ENCODE measurements at places on chromosomes 3 and 15.

DNA sequence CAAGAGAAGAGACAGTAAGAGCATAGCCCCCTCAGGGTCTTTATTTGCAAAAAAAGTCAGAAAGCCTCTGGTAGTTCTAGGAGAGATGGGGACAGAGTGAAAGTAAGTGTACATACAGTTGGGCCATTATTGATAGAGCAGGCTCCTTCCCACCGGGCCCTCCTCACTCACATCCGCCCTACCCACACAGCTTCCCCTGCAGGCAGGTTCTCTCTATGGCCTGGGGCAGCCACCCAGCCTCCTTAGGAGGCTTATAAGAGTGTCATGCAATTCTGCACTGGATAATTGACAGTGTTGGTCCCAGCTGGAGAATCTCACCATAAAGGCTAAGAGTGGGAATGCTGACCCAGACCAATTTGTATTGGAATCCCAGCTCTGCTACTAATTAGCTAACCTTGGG, 49.5 kb downstream of the SLC30A4 start:
- DNase-seq, result no peak

GRCh38 chr3:31661993-31662670, 129.4 kb downstream of the STT3B start:
- no peak for DNase-seq

DNA sequence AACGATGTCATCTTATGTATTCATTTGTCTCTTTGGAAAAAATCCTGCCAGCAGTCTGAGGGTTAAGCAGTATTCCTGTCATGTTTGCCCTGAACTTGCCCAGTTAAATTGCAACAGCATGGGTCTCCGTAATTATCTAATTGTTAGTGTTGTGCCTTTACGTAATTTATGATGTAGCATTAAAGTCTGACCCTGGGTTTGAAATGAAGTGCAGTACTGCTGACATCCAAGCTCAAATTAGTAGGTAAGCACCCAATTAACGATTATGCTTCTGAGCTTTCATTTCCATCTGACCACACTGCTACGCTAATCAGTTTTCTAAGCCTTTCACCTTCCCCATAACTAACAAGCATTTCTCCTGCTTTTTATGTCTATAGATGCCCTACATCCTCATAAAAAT, 241.8 kb downstream of the ARRDC4 start:
- DNase-seq, result no peak

DNA sequence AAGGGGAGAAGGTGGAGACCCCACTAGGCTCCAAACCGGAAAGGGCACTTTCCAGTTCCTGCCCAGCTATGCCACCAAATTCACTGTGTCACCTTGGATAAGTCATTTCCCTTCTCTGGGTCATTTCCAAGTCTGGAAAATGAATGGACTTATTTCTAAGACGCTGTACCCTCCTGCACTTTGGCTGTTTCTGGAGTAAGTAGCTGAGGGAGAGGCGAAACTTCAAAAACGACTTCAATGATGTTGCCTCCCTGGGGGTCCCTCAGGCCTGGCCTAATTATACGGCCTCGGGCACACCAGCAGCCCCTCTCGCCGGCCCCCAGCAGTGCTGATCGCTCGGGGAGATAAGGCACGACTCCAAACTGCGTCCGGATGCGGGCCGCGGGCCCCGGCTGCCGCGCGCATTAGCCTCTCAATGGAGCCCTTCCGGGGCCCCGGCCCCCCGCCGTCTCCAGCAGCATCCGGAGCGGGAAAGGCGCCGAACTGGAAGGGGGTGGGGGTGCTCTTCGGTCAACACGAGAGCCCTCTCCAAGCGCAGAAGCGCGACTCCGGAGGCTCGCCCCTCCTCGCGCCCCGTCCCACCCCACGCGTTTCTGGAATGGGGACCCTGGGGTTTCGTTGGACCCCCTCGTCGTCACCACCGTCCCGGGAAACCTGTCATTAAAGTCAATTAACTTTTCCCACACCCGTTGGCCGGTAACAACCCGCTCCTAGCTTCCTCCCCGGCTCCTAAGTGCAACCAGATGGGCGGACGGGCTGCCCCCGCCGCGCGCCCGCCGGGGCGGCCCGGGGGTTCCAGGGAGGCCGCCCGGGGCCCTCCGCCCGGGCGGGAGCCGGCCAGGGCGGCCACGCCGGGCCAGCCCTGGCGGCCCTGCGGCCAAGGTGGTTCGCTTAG, 4.8 kb downstream of the HES1 start:
- no peak for DNase-seq

GRCh38 chr3:69435274-69436265, 49.7 kb upstream of the FRMD4B start:
- no peak for DNase-seq

Data from AG08396 (cell line).